ENCODE measurements at places on chromosomes 7 and 10.

GRCh38 chr10:82266438-82266837 is 391.4 kb downstream of the NRG3 start:
- no peak for DNase-seq

GRCh38 chr10:132117636-132118190 is 52.0 kb downstream of the JAKMIP3 start:
- no peak for DNase-seq

DNA sequence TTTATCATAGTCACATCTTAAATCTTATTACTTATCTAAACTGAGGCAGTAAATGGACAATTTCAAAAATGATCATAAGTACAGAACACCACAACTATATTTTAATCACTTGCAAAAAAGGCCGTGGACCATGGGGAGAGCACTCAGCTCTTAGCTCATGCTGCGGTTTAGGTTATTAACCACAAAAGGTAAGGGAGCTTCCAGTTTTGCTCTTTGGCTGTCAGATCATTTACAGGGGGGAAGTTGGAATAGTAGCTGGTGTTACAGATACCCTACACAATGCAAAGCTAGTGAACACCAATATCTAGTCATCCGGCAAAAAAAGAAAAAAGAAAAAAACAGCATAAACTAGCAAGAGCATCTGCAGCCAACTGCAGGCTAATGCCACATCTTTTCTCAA is 147.0 kb downstream of the BBS9 start:
- DNase-seq: no peak

DNA sequence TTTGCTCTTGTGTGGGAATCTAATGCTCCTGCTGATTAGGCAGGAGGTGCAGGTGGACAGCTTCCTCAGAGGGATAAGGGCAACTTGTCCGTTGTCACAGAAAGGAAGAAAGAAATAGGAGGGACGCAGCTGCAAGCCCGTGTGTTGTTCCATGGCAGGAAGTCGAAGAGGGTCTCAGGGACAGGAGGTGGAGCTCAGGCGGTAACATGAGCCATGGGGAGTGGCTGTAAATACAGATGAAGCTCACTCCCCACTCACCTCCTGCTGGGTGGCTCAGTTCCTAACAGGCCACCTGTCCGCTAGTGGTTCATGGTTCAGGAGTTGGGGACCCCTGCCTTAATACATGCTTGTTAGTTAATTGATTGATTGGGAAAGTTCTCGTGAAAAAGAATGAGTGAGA is 101.7 kb upstream of the SFMBT2 start:
- no peak for DNase-seq

- no peak for DNase-seq
Measured at GRCh38 chr10:75959912-75960311, 528.5 kb downstream of the LRMDA start.

DNA sequence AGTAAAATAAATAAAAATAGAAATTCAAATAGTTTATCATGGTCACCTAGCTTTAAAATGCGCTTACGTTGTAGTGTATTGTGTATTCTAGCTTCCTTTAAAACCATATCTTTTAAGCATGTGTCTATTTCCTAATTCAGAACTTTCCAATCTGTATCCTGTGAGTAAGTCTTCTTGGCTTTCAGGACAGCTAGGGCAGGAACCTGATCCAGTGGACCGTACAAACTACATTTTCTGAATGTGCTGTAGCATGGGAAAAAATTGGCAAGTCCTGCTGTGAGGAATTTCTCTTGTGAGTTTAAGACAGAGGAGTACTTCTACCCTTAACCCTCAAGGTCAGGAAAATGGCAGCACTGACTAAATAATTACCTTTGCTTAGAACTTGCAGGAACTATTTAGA is 12.1 kb downstream of the OPN1SW start:
- DNase-seq: no peak

- no peak for DNase-seq
Measured at GRCh38 chr7:5422396-5423305, 983 bp downstream of the TNRC18 start.

- DNase-seq: no peak
Measured at GRCh38 chr10:31318382-31318853, 598 bp upstream of the ZEB1 start.

All from right renal pelvis (tissue), 4 donors.